ENCODE measurements at places on chromosomes 1 and 21. TPM values are rescaled to one million over a fixed set of nuclear protein-coding genes. Genes with fewer than 3 reads are reported as not detected.

DNA sequence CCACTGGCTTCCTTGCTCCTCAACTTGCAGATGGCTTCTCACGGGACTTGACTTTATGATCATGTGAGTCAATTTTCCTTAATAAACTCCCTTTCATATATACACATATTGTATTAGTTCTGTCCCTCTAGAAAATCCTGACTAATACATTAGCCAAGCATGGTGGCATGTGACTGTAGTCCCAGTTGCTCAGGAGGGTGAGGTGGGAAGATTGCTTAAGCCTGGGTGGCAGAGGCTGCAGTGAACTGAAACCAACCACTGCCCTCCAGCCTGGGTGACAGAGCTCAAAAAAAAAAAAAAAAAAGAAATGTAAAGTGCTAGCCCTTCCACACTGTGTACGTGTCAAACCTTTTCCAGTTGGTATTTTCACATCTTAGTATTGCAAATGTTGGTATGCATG lies 857.0 kb downstream of the LTN1 start:
- DNase-seq = no peak

The PROK1 gene
- polyA plus RNA-seq = not detected

The HSD3B1 gene
- not detected for polyA plus RNA-seq

GRCh38 chr1:43645461-43645860 lies 4.5 kb upstream of the KDM4A start:
- no peak for DNase-seq

- peak; percentile 34 for DNase-seq
These were observed 319.4 kb downstream of the TGFB2 start for GRCh38 chr1:218664385-218665170.

GRCh38 chr1:99652881-99653281 lies 7.0 kb downstream of the PALMD start:
- peak; percentile 80 for DNase-seq

The YY1AP1 gene
- 46.4 TPM for polyA plus RNA-seq

The PLEKHM2 gene
- 59.1 TPM for polyA plus RNA-seq

DNA sequence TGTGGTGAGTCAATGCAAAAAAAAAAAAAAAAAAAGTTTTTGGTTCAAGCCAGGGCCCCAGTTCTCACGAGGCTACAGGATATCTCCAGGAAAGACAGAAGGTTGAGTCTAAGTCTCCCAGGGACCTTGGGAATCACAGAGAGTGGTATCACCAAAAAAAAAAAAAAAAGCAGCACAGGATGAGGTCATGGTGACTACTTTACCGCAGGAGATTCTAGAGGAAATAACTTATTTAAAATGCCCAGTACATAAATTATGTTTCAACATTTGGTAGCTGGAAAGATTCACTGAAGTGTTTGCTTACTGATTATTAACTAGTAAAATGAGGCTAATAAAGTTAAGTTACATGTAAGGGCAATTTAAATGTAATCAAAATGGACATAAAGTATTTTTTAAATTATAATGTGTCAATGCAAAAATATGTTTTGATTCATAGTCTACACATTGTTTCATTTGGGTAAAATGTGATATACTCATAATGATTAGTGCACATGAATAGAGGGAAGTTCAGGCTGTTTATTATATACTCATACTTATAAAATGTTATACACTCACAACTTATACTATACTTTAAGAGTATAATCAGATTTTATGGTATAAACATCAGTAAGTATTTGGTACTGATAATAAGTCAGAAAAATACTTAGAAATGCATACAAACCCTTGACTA lies 84.1 kb downstream of the PLPPR5 start:
- DNase-seq = peak; percentile 41

The RGS8 gene
- polyA plus RNA-seq = not detected

The ITLN2 gene
- polyA plus RNA-seq = 0.46 TPM

GRCh38 chr1:54172614-54173599 lies 20.1 kb upstream of the CDCP2 start:
- peak; percentile 72 for DNase-seq

DNA sequence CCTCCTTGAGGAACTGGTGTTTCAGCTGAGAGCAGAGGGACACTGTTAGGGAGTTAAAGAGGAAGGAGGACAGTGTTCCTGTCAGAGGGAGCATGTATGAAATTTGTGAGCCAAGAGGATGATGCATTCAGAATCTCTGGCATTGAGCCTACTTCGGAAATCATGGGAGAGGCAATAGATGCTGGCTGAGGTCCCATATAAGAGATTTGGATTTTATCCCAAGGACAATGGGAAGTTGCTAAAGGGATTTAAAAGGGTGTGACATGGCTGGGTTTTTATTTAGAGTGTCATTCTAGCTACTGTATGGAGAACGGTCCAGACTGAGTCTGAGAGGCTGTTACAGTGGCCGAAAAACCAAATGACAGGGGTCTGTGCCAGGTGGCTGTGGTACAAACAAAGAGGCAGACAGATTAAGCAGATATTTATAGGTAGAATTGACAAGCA lies 403.2 kb upstream of the B3GALT2 start:
- DNase-seq = peak; percentile 38

DNA sequence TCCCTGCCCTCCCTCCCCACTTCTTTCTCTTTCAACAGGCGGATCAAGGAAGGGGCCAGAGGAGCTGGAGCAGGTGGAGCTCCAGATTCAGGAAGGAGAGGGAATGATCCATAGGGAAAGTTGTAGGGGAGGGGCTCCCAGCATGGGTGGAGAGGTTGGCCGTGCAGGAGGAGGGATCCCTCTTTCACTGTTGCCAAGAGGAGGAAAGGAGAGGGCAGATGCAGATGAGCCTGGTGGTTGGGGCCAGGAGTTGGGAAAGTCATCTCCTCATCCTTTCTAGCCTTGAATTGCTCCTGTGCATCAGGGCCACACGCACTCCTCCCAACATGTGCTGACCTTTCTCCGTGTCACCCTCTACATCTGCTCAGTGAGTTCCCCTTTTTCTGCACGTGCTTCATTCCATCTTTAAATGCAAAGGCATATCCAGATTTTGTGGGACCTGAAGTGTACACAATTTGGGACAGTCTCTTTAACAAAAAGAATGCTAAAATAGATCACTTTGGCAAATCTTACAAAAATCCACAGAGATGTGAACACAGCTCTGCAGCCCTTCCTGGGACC lies 32.4 kb downstream of the ZBTB18 start:
- no peak for DNase-seq

DNA sequence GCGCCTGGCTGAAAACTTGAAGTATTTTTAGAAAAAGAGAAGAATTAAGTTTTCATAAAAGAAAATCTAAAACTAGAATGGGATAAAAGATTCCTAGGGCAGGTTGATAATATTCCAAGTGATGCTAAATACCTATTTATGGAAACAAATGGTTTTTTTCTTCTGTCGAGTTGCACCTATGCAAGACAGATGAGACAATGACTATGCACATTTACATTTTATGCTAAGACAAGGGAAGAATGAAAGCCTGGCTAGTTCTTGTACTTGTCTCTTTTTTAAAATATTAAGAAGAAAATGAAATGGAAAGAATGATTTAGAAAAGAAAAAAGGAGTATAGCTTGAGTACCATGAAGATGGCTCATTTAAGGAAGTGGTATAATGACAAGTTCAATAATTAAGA lies 24.4 kb upstream of the USP24 start:
- DNase-seq = no peak

GRCh38 chr1:87497380-87498203 lies 168.9 kb downstream of the LMO4 start:
- DNase-seq = no peak

DNA sequence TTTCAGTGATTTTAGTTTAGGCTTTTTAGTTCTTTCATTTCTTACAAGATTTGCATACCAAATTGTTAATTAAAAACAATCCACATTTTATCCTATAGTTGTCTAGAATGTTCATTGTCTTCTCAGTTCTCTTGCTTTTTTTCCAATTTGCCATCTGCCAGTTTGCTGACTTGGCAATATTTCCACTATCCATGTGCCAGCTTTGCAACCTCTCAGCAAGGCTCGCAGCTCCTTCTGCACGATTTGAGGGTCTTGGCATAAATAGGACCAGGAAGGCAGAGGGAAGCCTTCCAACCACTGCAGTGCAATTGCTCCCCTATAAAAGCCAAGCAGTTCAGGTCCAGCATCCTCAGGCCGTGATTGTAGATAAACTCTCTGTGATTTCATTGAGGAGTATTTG lies 306.8 kb upstream of the FMN2 start:
- no peak for DNase-seq

GRCh38 chr1:208584167-208584755 lies 340.1 kb upstream of the PLXNA2 start:
- DNase-seq = no peak

DNA sequence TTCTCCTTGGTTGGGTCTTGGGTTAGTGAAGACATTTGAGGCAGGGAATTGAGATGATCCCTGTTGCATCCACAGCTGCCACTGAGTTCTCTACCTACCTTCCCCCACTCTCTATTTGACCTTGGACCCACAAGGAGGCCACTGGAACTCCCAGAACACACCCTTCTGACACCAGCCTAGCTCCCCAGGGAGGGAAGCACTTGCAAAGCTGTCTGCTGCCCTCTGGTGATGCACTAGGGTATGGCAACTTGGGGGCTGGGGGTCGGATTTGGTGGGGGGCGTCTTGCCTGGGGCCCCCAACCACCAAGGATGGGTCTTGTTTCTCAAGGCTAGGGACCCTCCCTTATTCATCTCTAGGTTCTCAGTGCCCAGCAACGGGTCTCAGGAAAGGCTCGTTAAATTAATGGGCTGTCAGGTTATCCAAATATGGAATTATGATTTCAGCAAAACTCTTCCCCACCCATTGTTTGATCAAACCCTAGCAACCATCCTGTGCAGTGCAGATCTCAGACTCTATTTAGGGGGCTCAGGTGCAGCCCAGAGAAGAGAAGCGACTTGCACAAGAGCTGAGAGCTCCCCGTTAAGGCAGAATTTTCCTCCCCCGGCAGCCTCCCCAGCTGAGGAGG lies 177.8 kb upstream of the KLHDC7A start:
- no peak for DNase-seq

GRCh38 chr1:113133759-113134158 lies 60.8 kb downstream of the LRIG2 start:
- no peak for DNase-seq

GRCh38 chr1:201422436-201423030 lies 1.0 kb upstream of the TNNI1 start:
- no peak for DNase-seq

DNA sequence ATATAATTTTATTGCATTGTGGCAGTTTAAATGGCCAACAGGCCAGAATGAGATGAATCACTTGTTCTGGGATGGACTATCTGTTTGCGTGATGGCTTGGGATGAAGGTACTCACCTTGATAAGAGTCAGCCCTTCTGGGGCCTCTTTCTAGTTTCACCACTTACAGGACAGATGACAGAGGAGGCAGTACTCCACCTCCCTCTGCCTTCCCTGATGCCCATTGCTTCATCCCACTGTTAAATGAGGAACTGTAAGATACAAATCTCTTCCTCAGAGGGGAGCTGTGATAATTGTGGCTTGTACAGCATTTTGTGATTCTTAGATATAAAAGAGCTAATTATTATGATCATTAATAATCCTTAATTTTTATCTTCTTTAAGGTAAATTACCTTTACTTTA lies 3.7 kb upstream of the TCHH start:
- no peak for DNase-seq

- no peak for DNase-seq
These were observed 6.7 kb downstream of the KHDRBS1 start for GRCh38 chr1:32020339-32020738.

DNA sequence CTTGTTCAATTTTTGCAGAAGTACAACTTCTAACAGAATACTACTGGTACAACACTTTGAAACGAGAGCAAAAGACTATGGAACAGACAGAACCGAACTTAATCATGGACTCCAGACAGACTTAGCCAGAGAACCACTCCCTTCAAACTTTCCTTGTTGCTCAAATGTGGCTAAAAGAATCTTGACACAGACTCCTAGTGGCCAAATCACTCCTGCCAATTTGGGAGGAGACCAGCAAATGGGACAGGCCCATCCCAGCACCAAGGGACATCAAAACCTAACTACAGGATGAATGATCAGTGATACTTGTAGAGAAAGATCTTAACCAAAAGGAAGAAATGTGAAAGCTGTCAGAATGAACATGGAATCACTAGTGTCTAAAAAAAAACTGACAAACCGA lies 154.0 kb downstream of the MATN1 start:
- no peak for DNase-seq

The ZFP69 gene
- polyA plus RNA-seq = 0.78 TPM

DNA sequence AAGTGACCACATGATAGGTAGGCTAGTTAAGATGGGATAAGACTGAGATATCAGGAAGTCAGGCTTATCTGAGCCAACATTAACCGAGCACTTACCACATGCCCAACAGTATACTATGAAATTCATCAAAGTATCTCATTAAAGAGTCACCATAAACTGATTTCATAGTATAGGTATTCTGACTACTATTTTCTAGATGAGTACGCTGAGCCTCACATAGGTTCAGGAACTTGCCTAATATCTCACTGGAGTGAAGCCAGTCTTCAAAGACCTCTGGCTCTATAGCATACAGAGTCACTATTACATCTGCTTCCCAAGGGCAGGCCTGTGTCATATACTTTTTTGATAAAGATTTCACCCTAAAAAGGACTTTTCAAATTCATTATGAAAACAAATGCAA lies 115.6 kb upstream of the NGF start:
- DNase-seq = no peak

DNA sequence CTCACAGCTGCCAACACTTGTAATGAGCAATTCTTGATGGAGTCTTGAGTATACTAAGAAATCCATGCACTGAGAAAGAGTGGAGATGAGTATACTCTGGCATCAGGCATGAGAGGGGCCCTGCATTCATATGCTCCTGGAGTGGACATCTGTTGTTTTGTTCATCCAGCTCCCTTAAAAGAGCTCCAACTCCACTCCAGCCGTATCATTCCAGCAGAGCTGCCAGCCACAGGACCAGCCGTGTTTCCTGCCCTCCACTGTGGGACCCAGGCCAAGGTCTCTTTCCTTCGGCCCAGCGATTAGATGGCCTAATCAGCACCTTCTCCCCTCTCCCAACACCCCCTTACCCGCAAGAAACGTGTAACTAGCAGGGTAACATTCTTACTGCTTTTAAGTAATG lies 144.5 kb downstream of the OMA1 start:
- peak; percentile 26 for DNase-seq

DNA sequence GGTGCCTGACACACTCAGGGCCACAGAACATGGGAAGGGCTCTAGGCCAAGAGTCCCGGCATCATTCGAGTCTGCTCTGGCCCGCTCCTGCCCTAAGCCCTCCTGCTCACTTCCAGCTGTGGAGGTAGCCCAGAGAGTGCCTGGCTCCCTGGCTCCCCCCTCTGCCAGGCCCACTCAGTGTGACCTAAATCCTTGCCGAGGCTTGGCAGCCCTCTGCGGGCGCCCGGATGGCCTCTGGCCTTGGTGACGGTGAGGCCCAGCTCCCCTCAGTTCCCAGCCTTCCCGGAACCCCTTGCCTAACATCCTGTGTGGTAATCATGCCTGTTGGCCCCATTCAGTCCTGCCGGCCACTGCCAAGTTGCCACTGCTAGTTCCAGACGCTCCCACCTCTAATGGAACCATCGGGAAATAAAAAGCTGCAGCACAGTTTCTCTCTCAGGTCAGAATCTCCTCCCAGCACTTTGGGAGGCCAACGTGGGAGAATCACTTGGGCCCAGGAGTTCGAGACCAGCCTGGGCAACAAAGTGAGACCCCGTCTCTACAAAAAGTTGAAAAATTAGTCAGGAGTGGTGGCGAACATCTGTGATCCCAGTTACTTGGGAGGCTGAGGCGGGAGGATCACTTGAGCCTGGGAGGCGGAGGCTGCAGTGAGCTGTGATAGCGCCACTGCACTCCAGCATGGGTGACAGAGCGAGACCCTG lies 1.2 kb upstream of the H6PD start:
- DNase-seq = peak; percentile 17

- no peak for DNase-seq
These were observed 14.6 kb downstream of the OPTC start for GRCh38 chr1:203508463-203509073.

The DCST1 gene
- polyA plus RNA-seq = not detected

The SVBP gene
- 15.1 TPM for polyA plus RNA-seq

The RAB3B gene
- 4.1 TPM for polyA plus RNA-seq

GRCh38 chr1:197081117-197081753 lies 14.2 kb upstream of the F13B start:
- DNase-seq = no peak

All from endothelial cell of umbilical vein (primary cell).